ENCODE measurements at places on chromosomes 2 and 18.

DNA sequence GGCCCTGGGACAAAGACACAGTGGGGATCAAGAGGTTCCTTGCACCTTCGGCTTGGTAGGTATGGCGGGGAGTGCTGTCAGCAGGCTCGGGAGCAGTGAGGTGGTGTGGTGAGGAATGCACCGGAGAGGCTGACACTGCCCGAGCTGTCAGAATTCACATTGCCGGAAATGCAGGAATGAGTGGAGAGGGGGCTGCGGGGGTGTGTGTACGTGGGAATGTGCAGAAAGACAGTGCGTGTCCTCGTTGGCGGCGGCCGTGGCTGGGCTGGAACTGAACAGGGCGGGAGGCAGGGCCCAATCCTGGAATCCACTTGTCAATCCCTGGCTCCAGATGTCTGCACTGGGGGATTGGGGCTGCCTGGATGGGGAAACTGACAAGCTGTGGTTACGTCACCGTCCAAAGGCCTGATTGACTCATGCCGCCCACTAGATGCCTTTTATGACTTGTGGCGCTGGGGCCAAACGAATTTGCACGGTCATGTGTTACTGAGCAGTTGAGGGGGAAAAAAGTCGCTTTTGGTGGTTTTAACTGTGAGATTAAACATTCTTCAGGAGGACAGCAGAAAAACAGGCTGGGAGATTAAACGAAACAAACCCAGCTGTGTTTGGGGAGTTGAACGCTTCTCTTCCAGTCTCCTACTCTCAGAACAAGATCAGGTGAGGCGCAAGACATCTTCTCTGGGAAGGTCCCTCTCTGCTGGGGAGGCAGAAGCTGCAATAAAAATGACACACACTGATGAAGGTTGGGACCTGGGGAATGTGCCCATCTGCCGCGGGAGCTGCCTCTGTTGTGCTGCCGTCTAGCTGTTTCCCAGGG, 189.4 kb upstream of the GLI2 start:
- DNase-seq, result no peak

DNA sequence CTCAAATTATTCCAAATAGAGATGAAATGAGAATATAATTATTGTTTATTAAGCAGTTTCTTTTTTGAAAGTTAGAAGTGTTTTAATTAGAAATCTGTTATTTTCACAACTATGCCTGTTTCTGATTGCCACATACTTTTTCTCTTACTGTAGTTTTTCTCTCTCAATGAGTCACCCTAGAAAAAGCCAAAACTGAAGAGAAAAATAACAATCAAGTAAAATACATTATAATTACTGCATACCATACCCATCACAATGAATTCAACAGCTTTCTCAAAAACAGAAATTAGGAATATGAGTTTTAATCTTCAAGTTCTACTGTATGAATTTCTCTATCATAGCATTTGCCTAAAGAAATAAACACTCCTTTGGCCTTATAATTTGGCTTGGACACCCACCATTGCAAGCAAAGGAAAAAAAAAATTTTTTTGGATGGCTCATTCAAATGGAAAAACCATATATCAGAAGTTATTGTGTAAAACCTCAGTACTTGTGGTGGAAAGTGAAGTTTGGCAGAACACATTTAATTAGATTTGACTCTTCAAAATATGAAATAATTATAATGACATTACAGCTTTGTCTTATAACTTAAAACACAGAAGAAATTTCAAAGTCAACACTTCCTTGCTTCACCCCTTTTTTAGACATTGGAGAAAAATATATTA, 138.5 kb downstream of the DYM start:
- no peak for DNase-seq

DNA sequence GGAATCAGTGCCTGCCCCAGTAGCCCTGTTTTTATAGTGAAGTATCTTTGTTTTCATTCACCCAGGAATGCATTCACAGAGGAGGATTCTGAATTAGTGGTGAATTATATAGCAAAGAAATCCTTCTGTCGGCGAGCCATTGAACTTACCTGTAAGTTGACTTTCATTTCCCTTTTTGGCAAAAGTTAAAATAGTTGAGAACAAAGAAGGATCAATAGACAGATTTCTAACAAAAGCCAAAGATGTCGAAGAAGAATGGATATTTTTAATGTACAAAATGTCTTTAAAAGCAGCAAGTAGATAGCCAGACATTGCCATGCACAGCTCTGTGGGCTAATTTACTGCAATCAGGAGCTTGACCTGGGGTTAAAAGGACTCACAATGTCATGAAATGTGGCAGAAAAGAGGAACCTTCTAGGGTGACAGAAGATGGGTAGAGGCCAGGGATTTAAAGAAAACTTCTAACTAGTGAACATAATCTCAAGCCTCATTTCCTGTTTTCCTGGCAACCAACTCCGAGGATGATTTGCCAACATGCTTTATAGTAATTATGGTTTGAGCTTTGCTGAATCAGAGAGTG, 53.8 kb upstream of the TMEM87B start:
- DNase-seq, result peak; percentile 68

GRCh38 chr18:41227993-41228392, 727.0 kb upstream of the PIK3C3 start:
- no peak for DNase-seq

Data from hematopoietic multipotent progenitor cell treated with erythropoietin and hydrocortisone succinate and interleukin-3 and kit ligand, for 6 days (in vitro differentiated cells).